ENCODE measurements at places on chromosomes 3 and 15.

- no peak for DNase-seq
Observed at GRCh38 chr3:14957925-14958324, 10.5 kb downstream of the NR2C2 start.

DNA sequence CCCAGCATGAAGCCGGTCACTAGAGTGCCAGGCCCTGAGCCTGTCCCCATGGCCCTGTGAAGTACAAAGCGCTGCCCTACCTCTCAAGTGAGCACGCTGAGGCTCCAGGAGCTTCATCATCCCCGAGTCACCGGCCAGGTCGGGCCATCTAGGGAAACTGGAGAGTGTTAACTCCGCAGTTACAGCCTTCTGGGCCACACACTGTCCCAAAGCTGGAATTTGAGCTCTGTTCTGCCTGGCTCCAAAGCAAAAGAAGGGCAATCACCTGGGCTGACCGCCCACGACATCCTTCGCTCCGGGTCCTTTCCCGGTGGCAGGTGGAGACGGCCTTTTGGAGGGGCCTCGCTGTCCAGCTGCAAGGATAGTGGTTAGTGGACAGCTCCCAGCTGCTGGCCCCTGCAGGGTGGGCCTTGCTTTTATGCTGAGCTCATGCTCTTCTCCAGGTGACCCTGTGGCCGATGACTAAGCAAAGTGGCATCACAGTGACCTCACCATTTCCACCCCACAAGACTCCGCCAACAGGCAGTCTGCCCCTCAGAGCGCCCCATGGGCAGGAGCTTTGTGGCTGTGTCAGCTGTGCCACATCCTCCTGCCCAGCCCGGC is 3.5 kb upstream of the MUC4 start:
- DNase-seq: no peak

- no peak for DNase-seq
Observed at GRCh38 chr15:88218557-88219221, 37.9 kb downstream of the NTRK3 start.

DNA sequence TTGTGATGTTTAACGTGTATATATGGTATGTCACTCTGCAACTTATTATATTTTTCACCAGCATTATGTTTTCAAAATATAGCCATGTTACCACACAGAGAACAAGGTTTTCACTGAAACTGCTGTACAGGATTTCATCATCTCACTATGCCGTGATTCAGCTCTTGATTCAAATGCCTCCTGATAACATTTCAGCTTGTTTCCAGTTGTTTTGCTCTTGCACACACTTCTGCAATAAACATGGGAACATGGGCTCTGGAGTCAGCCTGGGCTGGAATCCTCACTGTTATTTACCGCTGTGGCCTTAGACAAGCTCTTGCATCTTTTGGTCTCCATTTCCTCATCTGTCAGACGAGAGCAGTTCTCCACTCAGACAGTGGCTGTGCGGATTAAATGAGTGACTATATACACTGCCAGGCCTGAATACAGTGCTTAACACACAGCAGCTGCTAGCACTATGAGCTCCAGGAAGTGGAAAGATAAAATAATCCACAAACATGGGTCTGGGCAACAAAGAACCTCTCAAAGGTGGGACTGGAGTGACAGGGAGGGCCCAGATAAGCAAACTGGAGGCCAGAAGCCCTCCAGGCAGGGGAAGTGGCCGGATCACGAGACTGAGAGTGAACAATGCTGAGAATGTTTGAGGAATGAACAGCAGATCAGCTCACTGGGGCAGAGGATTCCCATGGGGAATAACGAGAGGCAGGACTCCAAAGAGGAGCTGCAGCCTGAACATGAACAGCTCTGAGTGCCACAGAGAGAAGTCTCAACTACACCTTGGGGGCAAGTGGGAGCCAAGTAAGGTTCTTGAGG is 17.7 kb downstream of the NTRK3 start:
- DNase-seq: no peak

DNA sequence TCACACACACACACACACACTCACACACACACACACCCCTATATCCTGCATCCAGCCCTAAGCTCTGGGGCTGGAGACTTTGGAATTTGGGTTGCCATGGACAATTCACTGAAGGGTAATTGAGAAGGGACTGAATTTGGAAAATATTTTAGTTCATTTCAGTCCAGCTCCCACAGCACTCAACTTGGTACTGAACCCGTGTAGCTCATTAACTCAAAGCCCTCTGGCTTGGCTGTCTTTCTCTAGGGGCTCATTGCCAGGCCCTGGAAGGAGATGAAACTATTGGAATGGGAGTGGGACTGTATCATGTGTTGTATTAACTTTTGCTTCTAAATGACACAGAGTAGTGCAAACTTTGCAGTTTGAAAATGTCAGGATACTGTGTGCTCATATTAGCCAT is 157.3 kb downstream of the EPHB1 start:
- no peak for DNase-seq

Measured in left lung (tissue), 14 donors.